M059J (cell line): ENCODE measurements at places on chromosomes 3 and 15. TPM values are rescaled to one million over a fixed set of nuclear protein-coding genes. Genes with fewer than 3 reads are reported as not detected.

DNA sequence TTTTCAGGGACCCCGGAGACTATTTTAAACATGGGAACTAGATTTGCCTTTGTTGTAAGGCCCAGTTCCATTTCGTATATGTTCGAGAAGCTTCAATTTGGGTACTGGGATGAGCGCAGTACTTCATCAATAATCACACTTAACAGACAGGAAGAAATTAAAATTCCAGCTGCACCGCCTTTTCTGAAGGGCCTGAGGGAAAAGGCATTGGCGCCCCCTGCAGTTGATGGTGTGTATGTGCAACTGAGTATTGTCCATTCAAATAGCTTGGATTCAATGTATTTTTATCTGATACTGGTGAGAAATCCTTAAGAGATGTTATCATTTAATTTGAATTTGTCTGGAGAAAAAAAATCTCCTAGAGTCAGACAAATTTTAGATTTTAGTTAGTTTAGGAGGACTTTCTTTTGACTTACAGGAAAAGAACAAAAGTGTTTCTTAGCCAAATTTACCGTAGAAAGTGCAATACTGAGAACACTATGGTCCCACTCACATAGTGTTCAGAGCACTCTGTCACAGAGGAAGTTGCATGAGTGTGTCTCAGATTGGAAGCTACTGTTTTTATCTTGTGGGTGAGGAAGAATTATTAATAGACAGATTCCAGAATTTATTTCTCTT lies 5.4 kb upstream of the ALDH1A2 start:
- peak; percentile 62 for DNase-seq

- DNase-seq = no peak
These were observed 382.9 kb upstream of the DPH6 start for GRCh38 chr15:35928847-35929246.

DNA sequence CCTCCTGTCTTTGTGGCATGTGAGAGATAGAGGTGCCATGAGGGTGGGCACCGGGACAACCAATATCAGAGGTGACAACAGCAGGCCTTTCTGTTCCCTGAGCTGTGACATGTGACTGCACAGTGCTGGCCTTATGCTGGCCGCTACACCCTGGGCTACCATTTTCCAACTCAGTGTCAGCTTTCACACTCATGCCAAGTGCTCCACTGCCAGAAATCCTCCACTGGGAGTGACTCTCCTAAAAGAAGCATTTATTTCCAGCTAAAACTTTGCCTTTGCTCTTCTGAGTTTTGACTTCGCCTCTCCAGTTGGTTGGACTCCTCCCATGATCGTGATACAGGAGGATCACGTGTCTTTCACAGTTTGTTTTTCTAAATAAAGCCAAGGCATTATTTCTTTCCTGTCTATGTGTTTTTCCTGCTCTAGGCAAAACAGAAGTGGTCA lies 31.4 kb downstream of the CA12 start:
- no peak for DNase-seq

Gene SIDT1
- 0.17 TPM in 1 of 2 replicates, not detected in the other for total RNA-seq

Gene RARB
- total RNA-seq = 37.1 and 40.2 TPM in 2 replicates
